Tibial nerve (tissue), 4 donors: ENCODE measurements at places on chromosomes 3 and 15. TPM values are rescaled to one million over a fixed set of nuclear protein-coding genes. Genes with fewer than 3 reads are reported as not detected.

DNA sequence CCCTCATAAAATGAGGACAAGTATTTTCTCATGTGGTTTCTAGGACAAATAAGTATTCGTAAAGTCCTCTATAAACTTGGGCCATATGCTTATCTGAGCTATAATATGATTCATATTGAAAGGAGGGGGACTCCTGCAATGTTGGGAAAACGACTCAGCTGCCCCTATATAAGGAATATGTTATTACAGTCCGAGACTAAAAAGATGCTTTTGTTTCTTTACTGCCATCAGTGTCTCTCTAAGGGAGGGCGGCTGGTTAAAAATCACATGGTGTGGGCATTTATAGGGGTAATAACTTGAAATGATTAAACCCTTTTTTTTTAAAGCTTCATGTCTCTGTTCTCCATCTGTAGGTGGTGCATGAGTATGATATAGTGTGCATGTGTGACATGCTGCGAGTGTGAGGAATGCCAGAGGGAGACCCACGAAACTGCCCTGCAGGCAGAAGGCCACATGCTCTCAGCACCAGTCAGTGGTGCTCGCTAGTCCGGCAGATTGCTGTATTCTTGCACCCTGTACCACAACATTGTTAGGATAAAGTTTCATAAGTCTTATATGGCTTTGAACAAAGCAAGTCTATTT lies 256.0 kb upstream of the CTDSPL start:
- DNase-seq: no peak
- H3K4me3 ChIP-seq: no peak overlapping the region
- no peaks in the 10 kb centered on the region for H3K4me1 ChIP-seq
- no peak overlapping the region for H3K27ac ChIP-seq
- H3K36me3 ChIP-seq: no peaks in the 10 kb centered on the region

GRCh38 chr3:14863333-14864100 lies 44.8 kb downstream of the FGD5 start:
- H3K27ac ChIP-seq: no peak overlapping the region
- no peaks in the 10 kb centered on the region for H3K36me3 ChIP-seq
- no peak overlapping the region for H3K4me3 ChIP-seq
- no peaks in the 10 kb centered on the region for H3K4me1 ChIP-seq

GRCh38 chr3:99751649-99752048 lies 66.0 kb upstream of the CMSS1 start:
- H3K4me1 ChIP-seq: peaks cover 34% of the 10 kb centered on the region
- no peak overlapping the region for H3K4me3 ChIP-seq
- H3K36me3 ChIP-seq: no peaks in the 10 kb centered on the region
- no peak overlapping the region for H3K27ac ChIP-seq
- no peaks in the 10 kb centered on the region for H3K27me3 ChIP-seq
- no peak for DNase-seq

DNA sequence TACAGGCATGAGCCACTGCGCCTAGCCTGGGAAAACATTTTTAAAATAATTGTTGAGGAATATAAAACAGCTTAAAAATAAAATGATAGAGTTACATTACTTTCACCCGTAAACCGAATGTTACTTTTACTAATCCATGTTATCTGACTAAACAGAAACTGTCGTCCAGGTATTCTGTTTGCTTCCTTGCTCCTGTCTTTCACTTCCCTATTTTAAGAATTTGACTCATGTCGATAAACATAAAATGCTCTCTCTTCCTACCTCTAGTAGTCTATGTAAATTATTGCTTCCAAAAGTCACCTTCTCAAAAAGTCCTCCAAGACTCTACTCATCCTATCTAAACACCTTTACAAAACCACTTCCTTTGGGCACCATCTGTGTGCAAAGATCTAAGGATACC lies 216.4 kb downstream of the RBMS3 start:
- H3K27me3 ChIP-seq: no peaks in the 10 kb centered on the region
- no peaks in the 10 kb centered on the region for H3K36me3 ChIP-seq
- no peak overlapping the region for H3K4me3 ChIP-seq
- DNase-seq: no peak

- H3K27me3 ChIP-seq: no peaks in the 10 kb centered on the region
- H3K36me3 ChIP-seq: no peaks in the 10 kb centered on the region
- no peak overlapping the region for H3K4me3 ChIP-seq
- H3K27ac ChIP-seq: no peak overlapping the region
- DNase-seq: no peak
These were observed 173.3 kb upstream of the NAALADL2 start for GRCh38 chr3:174685796-174686195.

DNA sequence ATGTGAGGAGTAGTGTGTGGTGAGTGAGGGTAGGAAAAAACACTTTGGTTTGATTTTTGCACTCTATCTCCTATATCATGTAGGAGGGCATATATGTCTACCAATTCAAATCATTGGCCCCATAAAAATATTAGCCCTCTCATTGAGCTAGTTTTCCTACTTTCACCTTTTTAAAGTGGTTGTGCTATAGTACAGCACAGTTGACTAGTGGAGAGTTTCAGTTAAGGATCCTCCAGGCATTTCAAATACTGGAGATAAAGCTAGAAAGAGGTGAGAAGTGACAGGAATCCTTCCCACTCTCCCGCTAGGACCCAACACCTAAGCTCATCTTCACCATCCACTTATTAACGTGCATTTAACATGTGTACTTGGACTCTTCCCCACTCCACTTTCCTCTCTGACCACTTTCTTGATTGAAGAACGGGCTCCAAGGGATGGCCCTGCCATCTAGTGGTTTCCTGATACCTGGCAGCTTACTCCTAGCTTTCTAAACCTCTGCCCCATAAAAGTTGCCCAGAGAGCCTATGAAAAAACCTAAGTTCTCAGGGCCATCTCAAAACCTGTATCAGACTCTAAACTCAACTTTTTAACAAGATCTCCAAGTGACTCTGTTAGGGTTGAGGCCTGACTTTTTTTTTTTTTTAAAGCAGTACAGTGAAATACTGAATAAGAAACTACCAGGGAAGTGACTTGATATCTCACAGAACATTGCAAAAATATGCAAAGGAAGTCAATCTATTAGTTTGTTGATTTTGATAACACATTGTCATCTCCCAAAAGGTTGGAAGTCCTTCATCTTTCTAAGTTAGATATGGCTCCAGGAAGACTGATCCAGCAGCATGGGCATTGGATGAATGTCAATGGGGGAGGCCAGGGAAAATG lies 17.9 kb downstream of the IL12A start:
- no peaks in the 10 kb centered on the region for H3K4me1 ChIP-seq
- no peaks in the 10 kb centered on the region for H3K36me3 ChIP-seq
- H3K4me3 ChIP-seq: no peak overlapping the region
- no peak overlapping the region for H3K27ac ChIP-seq

GRCh38 chr3:167067787-167068161 lies 312.3 kb downstream of the ZBBX start:
- H3K4me1 ChIP-seq: no peaks in the 10 kb centered on the region
- H3K36me3 ChIP-seq: no peaks in the 10 kb centered on the region
- no peaks in the 10 kb centered on the region for H3K27me3 ChIP-seq
- H3K27ac ChIP-seq: no peak overlapping the region

DNA sequence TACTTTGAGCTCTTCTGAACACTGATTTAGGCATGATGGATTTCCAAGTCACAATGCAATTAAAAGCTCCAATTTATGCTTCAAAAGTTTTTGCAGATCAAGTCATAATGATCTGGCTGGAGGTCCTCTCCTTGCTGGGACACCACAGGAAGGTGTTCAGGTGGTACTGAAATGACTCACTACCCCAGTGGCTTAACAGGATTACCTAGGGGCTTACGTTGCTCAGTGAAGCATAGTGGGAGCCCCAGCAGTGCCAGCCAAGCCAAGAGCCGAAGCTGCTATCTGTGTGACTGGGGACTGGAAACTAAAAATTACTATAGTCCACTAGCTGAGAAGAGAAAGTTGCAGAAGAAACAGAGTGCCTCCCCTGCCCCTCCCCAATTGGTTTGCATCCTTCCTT lies 110.1 kb upstream of the LPP start:
- H3K27ac ChIP-seq: no peak overlapping the region
- H3K4me1 ChIP-seq: no peaks in the 10 kb centered on the region
- no peak overlapping the region for H3K4me3 ChIP-seq
- no peak for DNase-seq
- H3K27me3 ChIP-seq: no peaks in the 10 kb centered on the region
- H3K36me3 ChIP-seq: no peaks in the 10 kb centered on the region

DNA sequence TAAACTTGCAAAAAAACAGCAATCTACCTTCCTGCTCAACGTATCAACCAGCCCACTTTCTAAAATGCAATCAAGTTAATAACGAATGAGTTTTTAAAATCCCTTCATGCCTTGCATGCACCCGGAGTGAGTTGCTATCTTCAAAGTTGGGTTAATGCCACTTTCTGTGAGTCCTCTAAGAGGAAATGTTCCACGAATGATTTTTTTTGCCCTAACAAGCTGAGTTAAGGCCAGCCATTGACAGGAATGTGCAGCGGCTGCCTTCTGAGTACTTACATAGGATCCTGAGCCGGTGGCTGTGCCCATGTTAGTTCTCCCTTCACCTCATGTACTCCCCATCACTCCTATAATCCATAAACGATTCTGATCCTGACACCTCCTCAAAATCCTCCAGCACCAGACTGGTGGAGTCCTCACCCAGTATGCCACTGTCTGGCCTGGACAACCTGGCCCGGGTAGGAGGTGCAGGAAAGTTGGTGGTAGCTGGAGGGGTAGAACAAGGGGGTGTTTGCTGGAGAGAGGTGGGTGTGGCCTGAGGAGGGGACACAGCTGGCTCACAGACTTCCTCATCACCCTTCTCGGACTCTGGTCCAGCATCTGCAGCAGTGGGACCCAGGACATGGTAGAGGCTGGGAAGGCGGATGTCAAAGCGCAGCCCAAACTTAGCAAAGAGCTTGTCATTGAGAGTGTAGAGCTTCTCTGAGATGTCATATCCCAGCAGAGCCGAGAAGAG lies 12.4 kb downstream of the POPDC2 start:
- no peak for DNase-seq
- no peaks in the 10 kb centered on the region for H3K36me3 ChIP-seq
- no peak overlapping the region for H3K4me3 ChIP-seq
- no peaks in the 10 kb centered on the region for H3K27me3 ChIP-seq
- no peaks in the 10 kb centered on the region for H3K4me1 ChIP-seq

DNA sequence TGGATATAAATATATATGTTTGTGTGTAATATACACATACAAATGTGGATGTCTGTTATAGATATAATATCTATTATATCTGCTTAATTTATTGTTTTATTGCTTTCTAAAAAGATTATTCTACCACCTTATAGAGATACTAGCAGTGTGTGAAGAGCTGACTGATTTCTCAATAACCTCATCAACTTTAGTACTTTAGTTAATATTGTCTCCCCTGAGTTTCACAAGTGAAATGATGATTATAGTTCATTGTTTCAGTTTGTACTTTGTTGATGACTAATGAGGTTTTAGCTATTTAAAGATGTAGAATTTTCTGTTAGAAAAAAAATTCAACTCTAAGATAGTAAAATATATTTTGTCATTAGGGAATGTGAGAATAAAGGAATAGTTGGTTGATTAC lies 11.4 kb downstream of the RSRC1 start:
- peaks cover 46% of the 10 kb centered on the region for H3K36me3 ChIP-seq
- no peak for DNase-seq
- H3K4me3 ChIP-seq: no peak overlapping the region
- no peaks in the 10 kb centered on the region for H3K27me3 ChIP-seq
- no peaks in the 10 kb centered on the region for H3K4me1 ChIP-seq

- H3K27me3 ChIP-seq: no peaks in the 10 kb centered on the region
- no peaks in the 10 kb centered on the region for H3K36me3 ChIP-seq
- H3K4me1 ChIP-seq: no peaks in the 10 kb centered on the region
- no peak overlapping the region for H3K27ac ChIP-seq
These were observed 25.8 kb upstream of the PLA2G4E start for GRCh38 chr15:42046597-42046996.

DNA sequence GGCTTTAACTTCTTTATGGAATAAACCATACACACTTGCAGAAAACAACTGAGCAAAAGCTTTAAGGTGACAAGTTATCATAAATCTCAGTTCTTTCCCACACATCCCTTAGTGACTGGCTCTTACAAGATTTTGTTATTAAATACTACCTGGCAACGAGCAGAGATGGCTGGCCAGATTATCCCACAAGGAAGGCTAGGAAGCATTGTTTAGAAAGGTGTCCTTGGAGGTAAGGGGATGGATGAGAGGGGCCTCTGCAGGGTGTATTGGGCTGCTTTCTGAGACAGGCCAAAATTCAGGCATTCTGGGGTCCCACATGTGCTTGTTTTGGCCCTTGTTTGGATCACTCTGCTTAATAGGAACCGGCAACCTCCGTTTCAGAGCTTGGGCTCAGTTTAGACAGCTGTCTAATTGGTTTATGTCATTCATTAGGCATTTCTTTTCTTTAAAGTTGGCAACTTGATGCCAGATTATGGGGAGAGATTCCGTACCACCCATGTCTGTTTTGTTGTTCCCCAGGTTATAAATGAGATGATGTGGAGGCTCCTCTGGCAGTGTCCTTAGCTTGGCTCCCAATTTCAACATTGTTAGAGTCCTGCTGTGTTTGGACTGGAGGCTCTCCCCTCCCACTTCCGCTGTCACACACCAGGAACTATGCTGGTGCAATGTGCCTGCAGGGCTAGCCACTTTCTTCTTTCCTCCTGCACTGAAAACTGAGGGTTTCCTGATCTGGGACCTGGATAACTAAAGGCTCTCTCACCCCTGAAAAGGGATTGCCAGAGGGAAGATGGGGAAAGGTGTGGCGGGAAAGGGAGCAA lies 121.1 kb downstream of the TPRG1 start:
- DNase-seq: no peak
- no peaks in the 10 kb centered on the region for H3K27me3 ChIP-seq
- H3K4me3 ChIP-seq: no peak overlapping the region
- H3K4me1 ChIP-seq: no peaks in the 10 kb centered on the region
- H3K36me3 ChIP-seq: no peaks in the 10 kb centered on the region

- H3K27me3 ChIP-seq: no peaks in the 10 kb centered on the region
- DNase-seq: no peak
- H3K4me1 ChIP-seq: no peaks in the 10 kb centered on the region
- no peak overlapping the region for H3K4me3 ChIP-seq
- no peak overlapping the region for H3K27ac ChIP-seq
These were observed 228.3 kb downstream of the ABHD5 start for GRCh38 chr3:43919029-43919428.

DNA sequence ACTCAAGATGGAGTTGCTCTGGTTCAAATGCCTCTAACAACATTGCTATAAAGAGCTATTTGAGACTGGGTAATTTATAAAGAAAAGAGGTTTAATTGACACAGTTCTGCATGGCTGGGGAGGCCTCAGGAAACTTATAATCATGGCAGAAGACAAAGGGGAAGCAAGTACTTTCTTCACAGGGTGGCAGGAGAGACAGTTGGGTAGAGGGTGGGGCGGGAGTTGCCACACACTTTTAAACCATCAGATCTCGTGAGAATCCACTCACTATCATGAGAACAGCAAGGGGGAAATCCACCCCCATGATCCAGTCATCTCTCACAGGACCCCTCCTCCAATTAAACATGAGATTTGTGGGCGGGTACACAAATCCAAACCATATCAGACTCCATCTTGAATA lies 30.7 kb downstream of the MAP2K5 start:
- H3K4me3 ChIP-seq: no peak overlapping the region
- no peak for DNase-seq
- no peaks in the 10 kb centered on the region for H3K4me1 ChIP-seq
- H3K36me3 ChIP-seq: no peaks in the 10 kb centered on the region
- H3K27ac ChIP-seq: no peak overlapping the region
- H3K27me3 ChIP-seq: no peaks in the 10 kb centered on the region

Gene CPB1
- total RNA-seq: 5.3 TPM

Gene CTXND1
- 3.3 TPM for total RNA-seq

Gene FBXL22
- 2.7 TPM for total RNA-seq

Gene CHST13
- 7.2 TPM for total RNA-seq

Gene SPINT1
- total RNA-seq: 1.1 TPM
